PC-3 (cell line): ENCODE measurements at places on chromosomes 3 and 15.

- no peak for DNase-seq
Observed at GRCh38 chr3:187957582-187957981, 196.4 kb upstream of the LPP start.

GRCh38 chr3:11494131-11494916 lies 149.4 kb downstream of the VGLL4 start:
- DNase-seq = peak; percentile 33

DNA sequence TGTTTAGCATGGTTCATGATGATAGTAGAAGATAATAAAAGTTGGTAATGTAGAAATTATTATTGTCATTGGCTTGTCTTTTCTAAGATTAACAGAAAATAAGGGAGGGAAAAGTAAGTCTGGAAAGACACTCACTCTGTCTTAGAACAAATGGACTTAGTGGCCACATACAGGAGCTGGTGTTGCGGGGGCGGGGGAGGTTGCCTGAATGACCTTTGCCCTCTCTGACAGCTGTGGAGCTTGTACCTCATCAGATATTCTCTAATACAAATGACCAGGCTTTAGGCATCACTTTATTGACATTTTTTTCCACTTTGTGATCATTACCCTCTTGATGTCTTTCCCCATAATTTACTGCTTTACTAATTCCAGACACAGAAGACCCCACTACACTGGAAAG lies 5.9 kb downstream of the TAGLN3 start:
- DNase-seq = no peak

GRCh38 chr3:25784971-25785370 lies 1.7 kb upstream of the NGLY1 start:
- DNase-seq = no peak

DNA sequence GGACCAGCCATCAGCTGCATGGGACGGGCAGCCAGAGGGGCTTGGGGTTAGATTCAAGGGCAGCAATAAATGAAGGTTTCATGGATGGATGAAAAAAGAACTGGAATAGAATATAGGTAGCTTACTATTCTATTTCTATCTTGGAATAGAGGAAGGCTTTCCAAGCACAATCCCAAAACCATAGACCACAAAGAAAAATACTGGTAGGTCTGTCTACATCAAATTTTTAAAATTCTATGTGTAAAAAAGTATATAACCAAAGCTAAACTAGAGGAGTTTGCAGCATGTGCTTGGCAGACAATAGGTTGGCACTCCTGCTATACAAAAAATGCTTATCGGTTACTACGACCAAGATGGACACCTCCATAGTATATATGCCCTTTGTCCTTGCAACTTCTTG lies 7.2 kb upstream of the FBLN2 start:
- no peak for DNase-seq

GRCh38 chr15:78083687-78084448 lies 6.4 kb upstream of the TBC1D2B start:
- DNase-seq = no peak

DNA sequence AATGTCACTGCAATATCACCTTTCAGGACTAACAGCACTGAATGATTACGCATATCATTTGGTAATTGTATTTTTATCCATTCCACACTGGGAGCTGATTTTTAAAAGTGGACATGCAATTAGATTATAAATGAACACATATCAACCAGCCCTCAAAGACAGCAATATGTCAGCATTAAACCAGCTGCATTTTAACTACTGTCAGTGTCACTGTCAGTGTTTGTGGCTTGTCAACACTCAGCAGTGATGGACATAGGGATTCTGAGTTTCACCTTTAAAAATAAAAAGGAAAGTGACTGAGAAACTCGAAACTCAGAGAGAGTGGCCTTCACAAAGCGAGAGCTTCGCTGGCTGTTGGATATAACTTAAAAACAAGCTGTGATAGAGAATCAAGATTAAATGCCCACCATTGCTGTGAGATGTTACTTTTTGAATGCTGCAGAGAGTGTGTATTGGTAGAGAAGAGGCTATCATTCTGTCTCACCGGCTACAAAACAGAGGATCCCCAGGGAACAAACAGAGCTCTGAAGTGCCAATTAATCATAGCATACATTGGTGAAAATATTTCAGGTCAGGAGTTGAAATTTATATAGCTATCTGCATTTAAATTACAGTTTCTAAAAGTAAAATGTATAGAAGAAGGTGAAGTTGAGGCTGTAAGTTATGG lies 635.8 kb downstream of the SQOR start:
- DNase-seq = no peak

GRCh38 chr3:74315291-74315690 lies 299.2 kb downstream of the CNTN3 start:
- no peak for DNase-seq

- DNase-seq = peak; percentile 98
Observed at GRCh38 chr3:149377408-149378364, at the start of gene TM4SF1. Gene TM4SF1 (minus strand): TSS chr3:149377649. CDS start chr3:149377547, 102 bp downstream.

- DNase-seq = peak; percentile 86
Observed at GRCh38 chr3:107206141-107206540, 171.1 kb upstream of the CCDC54 start.

DNA sequence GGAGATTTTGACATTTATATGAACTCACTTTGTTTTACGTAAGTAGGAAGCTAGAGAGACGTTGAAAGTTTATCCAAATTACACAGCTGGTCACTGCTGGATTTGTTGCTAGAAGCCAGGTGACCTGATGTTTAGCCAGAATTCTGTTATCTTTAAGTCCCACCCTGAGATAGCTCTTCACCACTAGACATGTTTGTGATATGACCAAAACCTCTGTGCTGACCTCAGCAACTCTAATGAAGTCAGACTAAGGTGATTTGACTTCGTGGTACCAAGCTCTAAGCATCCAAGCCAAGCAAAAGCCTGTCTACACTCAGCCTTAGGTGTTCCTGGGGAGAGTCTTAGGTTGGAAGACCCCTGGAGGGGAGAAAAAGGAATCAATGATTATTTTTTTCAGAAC lies 102.4 kb downstream of the ARRDC4 start:
- no peak for DNase-seq

DNA sequence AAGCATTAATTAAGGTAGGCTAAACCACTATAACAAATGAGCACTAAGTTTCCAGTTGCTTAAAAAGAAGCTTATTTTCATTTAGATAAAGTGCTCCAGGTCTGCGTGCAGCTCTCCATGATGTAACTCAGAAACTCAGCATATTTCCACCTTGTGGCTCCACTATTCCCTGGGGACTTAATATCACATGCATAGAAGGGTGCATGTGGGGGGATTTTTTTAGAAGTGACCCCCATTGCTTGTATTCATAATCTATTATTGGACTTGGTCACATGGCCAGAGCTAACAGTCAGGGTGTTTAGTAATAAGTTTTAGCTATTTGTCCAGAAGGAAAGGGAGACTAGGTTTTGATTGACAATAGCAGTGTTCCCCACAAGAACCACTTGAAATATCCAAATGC lies 86.8 kb downstream of the TMCO5A start:
- DNase-seq = no peak

GRCh38 chr15:38085931-38086568 lies 151.6 kb downstream of the TMCO5A start:
- DNase-seq = no peak

GRCh38 chr3:39177708-39178332 lies 14.6 kb downstream of the XIRP1 start:
- DNase-seq = peak; percentile 75

- no peak for DNase-seq
Observed at GRCh38 chr3:151351219-151351618, 21.9 kb upstream of the P2RY13 start.

DNA sequence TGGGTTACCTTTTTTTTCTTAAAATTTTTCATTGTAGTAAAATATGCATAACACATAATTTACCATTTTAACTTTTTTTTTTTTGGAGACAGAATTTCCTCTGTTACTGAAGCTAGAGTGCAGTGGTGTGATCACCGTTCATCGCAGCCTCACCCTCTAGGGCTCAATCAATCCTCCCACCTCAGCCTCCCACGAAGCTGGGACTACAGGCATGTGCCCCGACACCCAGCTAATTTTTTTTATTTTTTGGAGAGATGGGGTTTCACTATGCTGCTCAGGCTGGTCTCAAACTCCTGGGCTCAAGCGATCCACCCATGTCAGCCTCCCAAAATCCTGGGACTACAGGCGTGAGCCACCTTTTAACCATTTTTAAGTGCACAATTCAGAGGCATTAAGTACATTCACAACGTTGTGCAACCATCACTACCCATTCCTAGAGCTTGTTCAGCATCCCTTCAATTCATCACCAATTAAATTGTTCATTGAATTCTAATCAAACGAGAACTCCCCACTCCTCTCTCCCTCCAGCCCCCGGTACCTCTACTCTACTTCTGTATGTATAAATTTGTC lies 44.6 kb downstream of the BHLHE40 start:
- no peak for DNase-seq

- peak; percentile 99 for DNase-seq
Observed at GRCh38 chr3:21435871-21436270, 315.1 kb downstream of the ZNF385D start.

GRCh38 chr15:33099739-33100138 lies 94.8 kb downstream of the FMN1 start:
- no peak for DNase-seq

GRCh38 chr3:14514323-14514720 lies 25.8 kb downstream of the GRIP2 start:
- no peak for DNase-seq

GRCh38 chr3:111732252-111732879 lies 126.7 kb upstream of the PHLDB2 start:
- no peak for DNase-seq

DNA sequence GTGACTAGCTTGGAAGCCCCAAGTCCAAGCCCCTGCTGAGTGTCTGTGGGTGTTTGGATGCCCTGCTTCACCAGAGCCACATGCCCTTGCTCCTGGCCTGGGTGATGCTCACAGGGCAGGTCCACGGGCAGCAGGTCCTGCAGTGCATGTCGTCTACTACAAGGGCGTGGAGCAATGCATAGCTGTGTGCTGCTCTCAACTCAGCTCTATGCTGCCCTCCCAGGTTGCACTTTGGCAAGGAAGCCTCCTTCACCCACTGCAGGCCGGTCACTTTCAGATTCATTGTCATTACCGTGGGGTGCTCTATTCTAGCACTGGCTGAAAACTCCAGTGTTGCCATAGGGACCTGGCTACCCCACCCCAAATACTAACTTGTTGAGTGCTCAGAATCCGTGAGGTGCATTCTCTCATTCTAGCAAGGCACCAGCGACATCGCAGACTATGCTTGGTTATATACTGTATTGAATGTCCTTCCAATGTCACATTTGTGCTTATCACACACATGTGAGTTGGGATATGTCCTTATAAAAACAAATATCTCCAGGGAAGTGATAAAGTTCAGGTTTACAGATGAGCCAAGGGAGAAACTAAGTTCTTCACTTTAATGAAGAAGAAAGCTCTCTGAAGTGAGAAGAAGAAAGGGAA lies 51.8 kb downstream of the GRAMD1C start:
- DNase-seq = no peak

DNA sequence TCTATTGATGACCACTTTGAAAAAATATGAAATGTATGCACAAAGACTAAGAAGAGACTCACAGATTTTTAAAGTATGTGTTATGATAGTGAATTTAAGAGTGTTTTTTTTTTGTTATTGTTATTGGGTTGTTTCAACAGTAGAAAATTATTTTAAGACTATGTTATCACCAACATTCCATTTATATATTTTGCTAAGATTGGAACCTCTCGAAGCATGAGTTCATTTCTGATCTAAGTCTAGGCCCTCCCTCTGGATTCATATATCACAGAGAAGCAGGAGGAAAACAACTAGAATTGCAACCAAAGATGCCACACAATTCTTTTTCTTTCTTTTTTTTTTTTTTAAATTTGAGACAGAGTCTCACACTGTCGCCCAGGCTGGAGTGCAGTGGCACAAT lies 46.8 kb downstream of the ITGB5 start:
- DNase-seq = no peak

- DNase-seq = no peak
Observed at GRCh38 chr15:36996538-36997181, 103.7 kb downstream of the MEIS2 start.

- DNase-seq = no peak
Observed at GRCh38 chr15:77510066-77511057, 89.7 kb downstream of the HMG20A start.

DNA sequence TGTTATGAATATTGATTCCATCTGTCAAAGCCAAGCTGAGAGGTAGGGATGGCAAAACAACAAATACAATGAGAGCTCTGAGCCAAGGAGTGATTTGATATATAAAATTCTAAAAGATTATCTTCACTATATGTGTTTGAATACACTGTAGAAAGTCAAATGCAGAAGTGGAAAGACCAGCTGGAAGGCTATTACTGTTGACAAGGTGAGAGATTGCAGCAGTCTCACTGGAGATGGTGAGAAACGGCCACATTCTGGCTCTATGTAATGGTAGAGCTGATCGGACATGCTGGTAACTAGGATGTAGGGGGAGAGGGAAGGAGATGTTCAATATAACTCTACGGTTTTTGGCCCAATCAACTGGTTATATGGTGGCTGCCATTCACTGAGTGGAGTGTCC lies 434.2 kb upstream of the SUCLG2 start:
- DNase-seq = no peak

- DNase-seq = no peak
Observed at GRCh38 chr3:156350781-156351180, 204.1 kb downstream of the SSR3 start.

DNA sequence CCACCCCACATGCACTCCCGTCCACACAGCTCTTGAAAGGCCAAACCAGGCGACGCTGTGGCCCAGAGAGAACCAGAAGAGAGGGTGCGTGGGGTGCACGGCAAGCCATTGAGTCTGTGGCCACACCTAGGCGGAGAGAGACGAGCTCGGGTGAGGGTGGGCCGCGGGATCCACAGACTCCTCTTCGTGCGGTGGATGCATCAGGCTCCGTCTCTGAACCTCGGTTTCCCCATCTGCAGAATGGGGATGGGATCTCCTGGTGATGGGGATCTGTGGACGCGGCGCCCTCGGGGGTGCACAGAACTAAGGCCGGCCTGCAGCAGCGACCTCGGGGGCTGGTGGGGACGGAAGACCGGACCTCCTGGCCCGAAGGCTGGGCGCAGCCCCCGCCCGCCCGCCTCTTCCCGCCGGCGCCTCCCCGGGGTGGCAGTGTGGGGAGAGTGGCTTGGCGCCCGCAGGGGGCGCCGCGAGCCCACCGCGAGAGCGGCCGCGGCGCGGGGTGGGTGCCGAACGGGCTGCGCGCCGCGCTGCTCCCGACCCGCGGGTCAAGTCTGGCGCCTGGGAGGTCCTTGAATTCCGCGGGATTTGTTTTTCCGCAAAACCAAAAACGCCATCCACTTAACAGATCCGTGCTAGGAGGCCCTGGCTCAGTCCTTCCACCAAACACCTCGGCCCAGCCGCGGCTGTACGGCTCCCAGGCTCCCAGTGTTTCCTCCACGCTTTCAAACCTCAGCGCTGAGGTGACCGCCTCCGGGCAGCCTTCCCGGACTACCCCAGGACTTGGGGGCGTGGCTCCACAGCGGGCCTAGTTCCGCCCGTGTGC lies 13.2 kb upstream of the ADPGK start:
- peak; percentile 19 for DNase-seq

DNA sequence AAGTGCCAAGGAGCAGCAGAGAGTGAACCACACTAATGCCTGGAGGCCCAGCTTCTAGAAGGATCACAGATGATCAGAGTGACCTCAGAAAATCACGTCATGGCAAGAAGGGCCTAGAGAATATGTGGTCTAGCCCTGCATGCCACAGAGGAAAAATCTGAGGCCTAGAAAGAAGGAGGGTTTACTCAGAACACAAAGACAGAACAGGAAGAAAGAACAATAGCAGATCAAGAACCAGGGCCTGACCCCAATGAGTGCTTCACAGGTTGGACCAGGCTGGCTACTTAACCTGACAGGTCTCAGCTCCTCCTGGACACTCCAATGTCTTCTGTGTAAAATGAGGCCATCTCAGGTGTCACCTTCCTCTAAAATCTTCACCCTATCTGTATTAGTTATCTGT lies 14.2 kb downstream of the RAB6B start:
- DNase-seq = no peak

GRCh38 chr3:172607305-172608121 lies 84.3 kb upstream of the TNFSF10 start:
- peak; percentile 73 for DNase-seq
